Activated T-helper 1 cell treated with anti-CD3 and anti-CD28 coated beads, Interleukin-2, amount 50 U/mL, for 16 hours (primary cell): ENCODE measurements at places on chromosomes 7 and 10.

- DNase-seq, result no peak
These were observed 110.2 kb downstream of the ELAPOR2 start for GRCh38 chr7:86949052-86949778.

DNA sequence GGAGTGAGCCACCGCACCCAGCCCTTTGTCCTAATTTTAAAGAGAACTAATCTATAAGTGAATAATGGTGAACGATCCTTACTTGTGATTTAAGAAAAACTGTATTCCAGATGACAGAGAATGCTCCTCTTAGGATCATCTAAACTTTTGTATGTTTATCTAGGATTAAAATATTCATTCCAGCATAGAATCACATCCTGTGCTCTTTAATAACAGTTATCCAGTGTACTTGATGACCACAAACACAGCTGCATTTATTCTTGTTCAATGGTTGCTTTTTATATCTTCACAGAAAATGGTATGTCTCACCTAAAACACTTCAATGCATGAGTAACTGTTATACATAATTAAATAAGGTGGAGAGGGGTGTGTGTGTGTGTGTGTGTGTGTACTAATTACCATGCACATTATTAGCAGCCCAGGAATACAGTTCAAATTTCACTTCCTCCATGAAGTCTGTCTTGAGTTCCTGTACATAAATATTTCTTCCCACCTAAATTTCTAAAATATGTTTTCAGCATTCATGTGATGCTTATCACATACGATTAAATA, 38.5 kb upstream of the SEMA3C start:
- no peak for DNase-seq

DNA sequence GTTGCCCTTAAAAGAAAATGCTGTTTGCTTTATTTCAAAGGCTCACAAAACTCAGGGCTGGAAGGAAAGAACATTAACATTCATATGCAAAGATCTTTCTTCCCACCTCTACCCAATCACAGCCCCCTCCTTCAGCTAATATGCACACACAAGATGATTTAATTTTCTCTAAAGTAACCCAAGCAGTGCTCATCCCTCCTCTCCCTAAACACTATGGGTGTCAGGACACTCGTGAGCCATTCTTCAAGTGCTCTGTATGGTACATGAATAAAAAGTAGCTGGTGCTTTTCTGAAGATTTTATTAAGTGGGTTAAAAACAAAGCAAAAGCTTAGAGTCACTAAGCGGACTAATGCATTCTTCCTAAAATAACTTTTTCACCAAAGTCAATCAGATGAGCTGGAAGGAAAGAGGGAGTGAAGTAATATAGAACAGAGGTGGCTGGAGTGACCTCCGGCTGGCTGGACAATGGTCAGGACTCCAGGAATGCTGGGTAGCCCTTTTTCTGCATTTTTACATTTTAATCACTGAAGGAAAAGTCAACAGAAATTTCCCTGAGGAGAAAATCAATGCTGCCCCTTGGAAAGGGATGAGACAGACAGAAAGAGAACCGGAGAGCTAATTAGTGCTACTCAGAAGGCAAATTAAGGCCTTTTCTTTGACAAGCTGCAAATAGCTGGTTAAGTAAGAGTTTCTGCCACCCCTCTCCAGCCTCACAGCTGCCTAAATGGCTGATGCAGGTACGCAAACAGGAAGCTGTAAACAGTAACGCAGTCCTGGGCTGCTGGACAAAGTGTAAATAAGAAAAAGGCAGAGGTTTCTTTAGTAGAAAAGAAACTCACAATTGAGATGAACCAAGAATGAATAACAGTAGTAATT, 6.6 kb downstream of the DGKI start:
- DNase-seq, result no peak

GRCh38 chr7:84100866-84101265, 93.7 kb downstream of the SEMA3A start:
- no peak for DNase-seq

DNA sequence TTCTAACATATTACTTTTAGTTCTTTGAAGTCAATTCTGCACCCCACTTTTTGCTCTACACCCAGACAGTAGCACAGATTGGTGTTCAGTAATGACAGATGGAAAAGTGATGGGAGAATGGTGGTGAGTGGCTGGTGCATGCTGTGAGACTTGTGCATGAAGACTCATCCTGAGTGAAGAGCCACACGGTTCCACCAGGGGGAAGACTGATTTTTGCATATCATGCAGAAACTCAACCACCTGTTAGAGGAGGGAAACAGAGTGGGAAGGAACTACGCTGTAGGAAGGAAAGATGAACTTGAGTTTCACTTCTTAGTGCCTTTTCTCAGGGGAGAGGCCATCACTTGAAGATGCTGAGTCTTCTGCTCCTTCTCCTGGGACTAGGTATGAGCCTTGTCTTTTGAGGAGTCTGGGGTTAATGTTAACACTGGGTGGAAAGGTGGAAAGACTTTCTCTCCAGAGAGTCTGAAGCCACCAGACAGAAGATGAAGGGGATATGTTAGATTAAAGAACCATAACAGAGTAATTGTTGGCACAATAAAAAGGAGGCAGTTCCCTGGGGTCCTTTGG, 9.3 kb upstream of the PRSS1 start:
- DNase-seq, result no peak

DNA sequence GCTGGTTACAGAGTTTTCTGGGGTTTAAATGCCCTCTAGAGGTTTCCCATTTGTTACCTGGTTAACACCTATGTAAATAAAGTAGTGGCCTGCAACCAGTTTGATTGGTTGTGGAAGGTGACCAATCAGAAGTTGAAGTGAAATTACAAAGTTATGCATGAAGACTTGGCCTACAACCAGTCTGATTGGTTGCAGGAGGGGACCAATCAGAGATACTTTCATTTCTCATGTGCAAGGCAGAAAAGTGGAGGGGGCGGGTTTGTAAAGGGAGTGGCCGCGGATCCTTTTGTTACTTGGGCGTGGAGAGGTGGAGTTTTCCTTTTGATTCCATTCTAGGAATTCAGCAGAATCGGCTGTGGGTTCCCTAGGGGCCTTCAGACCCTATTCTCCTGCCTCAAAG, 80.8 kb downstream of the SEC23IP start:
- DNase-seq, result no peak

- DNase-seq, result no peak
These were observed 11.7 kb downstream of the MAP3K8 start for GRCh38 chr10:30445711-30446110.

GRCh38 chr10:30791197-30791611, 161.7 kb upstream of the LYZL2 start:
- no peak for DNase-seq

DNA sequence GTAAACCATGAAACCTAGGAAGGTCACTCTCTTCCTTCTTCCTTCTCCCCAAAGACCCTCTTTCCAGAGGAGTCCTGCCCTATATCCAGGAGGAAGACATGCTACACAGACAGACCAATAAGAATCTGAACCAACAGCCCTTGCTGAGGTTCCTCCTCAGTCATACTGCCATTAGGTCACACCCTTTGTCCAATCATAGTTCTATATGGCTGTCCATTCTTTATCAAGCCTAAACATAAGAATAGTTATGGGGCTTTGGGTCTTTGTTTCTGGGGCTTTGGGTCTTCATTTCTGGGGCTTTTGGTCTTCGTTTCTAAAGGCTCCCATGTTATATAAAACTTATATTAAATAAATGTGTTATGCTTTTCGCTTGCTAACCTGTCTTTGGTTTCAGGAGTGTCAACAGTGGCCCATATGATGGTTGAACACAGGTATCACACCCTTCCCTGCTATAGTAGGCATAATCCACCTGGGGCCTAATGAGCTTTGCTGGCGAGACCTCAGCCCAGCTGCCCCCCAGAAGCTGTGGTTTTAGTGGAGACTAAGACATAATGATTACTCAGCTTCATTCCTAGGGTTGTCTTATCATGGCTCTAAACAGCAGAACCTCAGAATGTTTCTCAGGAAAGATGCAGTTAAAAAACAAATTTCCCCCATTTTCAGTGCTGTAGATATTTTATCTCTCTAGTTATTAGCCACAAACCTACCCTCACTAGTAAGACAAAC, 91.6 kb downstream of the ELMO1 start:
- DNase-seq, result no peak

- no peak for DNase-seq
These were observed 270.7 kb downstream of the PCDH15 start for GRCh38 chr10:54530299-54530698.

DNA sequence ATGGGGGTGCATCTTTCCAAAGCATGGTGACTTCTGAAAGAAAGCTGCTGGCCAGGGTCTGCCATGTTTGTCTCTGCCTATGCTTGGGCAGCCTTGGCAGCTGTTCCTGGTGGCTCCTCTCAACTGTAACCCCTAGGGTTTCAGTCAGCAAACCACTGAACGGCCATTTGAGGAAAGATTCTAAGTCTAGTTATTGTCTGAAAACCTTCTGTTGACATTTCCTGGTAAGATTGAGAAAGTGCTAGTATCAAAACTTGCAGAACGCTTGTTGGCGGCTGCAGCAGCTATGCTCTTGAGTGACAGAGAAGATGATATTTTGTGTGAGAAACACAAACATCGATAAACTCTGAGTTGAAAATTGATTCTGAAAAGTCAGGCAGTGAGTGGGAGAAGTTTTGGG, 523.1 kb downstream of the LRMDA start:
- DNase-seq, result no peak

DNA sequence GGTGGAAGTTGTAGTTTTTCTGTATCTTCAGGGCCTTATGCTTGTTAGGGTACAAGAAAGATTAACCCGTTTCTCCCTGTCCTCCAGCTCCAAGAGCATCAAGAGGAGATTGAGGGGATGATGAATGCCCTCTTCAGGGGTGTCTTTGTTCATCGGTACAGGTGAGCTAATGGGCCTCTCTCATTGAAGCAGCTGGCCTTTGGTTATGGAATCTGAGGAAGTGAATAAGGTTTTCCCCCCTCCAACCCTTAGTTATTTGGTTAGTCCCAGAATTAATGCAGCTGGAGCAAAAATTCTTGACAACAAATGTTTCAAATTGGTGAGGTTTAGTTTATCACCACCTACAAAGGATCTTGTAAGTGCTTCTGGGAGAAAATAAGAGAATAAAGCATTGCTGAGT, 17.5 kb downstream of the STAG3 start:
- DNase-seq, result no peak

GRCh38 chr7:130134106-130134636, 63.8 kb downstream of the KLHDC10 start:
- no peak for DNase-seq

- no peak for DNase-seq
These were observed 40.3 kb downstream of the COL17A1 start for GRCh38 chr10:104045151-104046089.

- no peak for DNase-seq
These were observed 316.7 kb downstream of the PTPRN2 start for GRCh38 chr7:158270856-158271413.
